Astrocyte (in vitro differentiated cells and primary cell): ENCODE measurements at places on chromosomes 12 and 14.

GRCh38 chr14:100058777-100059437 lies 6.3 kb upstream of the EVL start:
- DNase-seq, result no peak

DNA sequence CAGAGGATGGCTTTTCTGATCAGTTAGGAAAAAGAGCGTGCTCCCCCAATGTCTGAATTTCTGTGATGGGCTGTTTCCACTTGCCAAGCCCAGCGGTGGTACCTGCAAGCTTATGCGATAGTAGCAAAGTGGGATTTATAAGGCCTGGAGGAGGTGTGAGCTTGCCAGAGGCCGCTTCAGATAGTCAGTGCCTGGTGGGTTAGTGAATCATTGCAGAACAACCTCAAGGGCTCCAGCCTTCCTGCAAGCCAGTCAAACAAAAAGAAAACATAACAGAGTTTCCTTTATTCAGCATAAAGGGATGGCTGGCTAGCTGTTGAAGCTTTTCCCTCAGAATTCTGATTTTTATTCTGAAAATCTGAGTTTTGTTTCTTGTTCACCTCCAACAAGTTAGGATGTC lies 7.6 kb upstream of the BMP4 start:
- peak; percentile 67 for DNase-seq

DNA sequence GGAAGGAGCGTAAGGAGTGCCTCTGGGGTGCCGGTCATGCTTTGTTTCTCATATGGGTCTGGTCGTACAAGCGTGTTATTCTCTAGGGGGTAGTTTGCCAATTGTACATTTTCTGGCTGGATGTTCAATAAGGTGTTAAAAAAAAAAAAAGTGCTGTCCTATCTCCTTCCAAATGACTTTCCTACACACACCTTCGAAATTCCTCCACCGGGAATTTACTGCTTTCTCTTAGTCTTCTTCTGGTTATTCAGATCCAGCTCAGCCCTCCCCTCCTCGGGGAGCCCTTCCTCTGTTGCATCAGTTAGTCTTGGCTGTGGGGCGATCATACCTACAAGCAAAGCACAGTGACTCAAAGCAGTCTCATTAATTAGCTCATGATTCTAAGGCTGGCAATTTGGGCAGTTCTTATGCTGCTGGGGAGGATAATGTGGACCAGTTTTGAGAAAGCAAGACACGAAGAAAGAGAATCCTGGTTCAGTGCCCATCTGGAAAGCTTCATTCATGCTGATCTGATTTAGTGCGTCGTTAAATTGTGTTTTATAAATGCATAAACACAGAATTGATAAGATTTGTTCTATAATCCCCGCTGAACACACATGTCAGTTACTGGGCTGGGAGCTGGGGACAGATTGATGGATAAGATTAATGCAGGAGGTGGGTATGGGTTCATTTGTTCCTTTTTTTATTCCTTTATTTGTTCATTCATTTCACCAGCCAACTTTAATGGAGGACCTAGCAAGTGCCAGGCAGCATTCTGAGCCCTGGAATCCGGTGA lies 9.2 kb upstream of the CLMN start:
- DNase-seq, result no peak

DNA sequence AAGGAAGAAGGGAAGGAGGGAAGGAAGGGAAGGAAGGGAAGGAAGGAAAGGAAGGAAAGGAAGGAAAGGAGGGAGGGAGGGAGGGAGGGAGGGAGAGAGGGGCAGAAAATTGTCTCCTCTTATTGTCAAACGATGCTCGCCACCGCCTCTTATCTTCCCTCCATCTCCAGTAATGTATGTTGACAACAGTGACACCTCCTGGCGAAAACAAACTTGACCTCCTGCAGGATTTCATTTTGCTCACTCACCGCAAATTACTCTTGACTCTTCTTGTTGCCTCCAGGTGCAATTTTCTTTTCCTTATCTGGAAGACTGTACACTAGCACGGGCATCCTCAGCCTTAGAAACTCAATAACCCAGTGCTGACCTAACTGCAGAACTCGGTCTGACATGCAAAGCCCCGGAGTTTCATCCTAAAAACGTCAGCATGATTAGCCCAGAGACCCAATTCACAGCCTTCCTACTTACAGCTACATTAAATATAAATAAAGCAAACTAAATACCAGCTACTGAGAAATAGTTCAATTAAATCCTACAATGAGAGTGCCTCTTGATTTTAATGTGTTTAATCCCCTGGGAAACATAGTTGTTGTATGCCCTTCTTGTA lies 512.4 kb upstream of the TMPO start:
- peak; percentile 1 for DNase-seq
